ENCODE measurements at places on chromosomes 7 and 10. TPM values are rescaled to one million over a fixed set of nuclear protein-coding genes. Genes with fewer than 3 reads are reported as not detected.

The CLDN15 gene
- 2.1 TPM for total RNA-seq

The P4HA1 gene
- total RNA-seq, result 54.1 TPM

The FBXO24 gene
- total RNA-seq, result 0.11 TPM

The LIPF gene
- total RNA-seq, result not detected

The SPDYE5 gene
- total RNA-seq, result not detected

The SPDYE1 gene
- not detected for total RNA-seq

The STAG3 gene
- 0.60 TPM for total RNA-seq

The NME8 gene
- not detected for total RNA-seq

The PRKG1 gene
- 3.0 TPM for total RNA-seq

The OR6V1 gene
- total RNA-seq, result not detected

The KCP gene
- not detected for total RNA-seq

The OPN1SW gene
- not detected for total RNA-seq

The TRIL gene
- total RNA-seq, result 31.8 TPM

The ATXN7L1 gene
- 3.9 TPM for total RNA-seq

The LSM5 gene
- total RNA-seq, result 15.2 TPM

The NAT16 gene
- not detected for total RNA-seq

The ERLIN1 gene
- 32.7 TPM for total RNA-seq

The IDI2 gene
- total RNA-seq, result not detected

The PRPF18 gene
- total RNA-seq, result 23.1 TPM

The SLC26A3 gene
- not detected for total RNA-seq

The GAD2 gene
- not detected for total RNA-seq

The LIPN gene
- not detected for total RNA-seq

The NXPH1 gene
- not detected for total RNA-seq

The SLC39A12 gene
- total RNA-seq, result not detected

The PDIA4 gene
- 290 TPM for total RNA-seq

The INA gene
- under 0.01 TPM for total RNA-seq

The ADAM12 gene
- 0.54 TPM for total RNA-seq

The SEMA3A gene
- 135 TPM for total RNA-seq

The SLC13A1 gene
- total RNA-seq, result not detected

The MRC1 gene
- total RNA-seq, result 201 TPM

The MYH16 gene
- not detected for total RNA-seq

The C10orf53 gene
- not detected for total RNA-seq

The OGA gene
- total RNA-seq, result 74.1 TPM

The CYP3A4 gene
- total RNA-seq, result not detected

The PPP1R3C gene
- 0.09 TPM for total RNA-seq

The C10orf95 gene
- not detected for total RNA-seq

The GCK gene
- 0.22 TPM for total RNA-seq

The GALNT17 gene
- total RNA-seq, result not detected

The RINT1 gene
- total RNA-seq, result 10.2 TPM

The UTF1 gene
- total RNA-seq, result not detected

The C10orf105 gene
- not detected for total RNA-seq

The SPDYE16 gene
- not detected for total RNA-seq
